ENCODE measurements at places on chromosomes 6 and 20. TPM values are rescaled to one million over a fixed set of nuclear protein-coding genes. Genes with fewer than 3 reads are reported as not detected.

OR2J3 gene
- total RNA-seq, result not detected

MRAP2 gene
- not detected for total RNA-seq

STMND1 gene
- not detected for total RNA-seq

GHRH gene
- not detected for total RNA-seq

PRELID3B gene
- 35.7 TPM for total RNA-seq

HLA-DRB5 gene
- total RNA-seq, result not detected

OXT gene
- total RNA-seq, result not detected

ANKEF1 gene
- total RNA-seq, result 0.53 TPM

Data from myometrial cell (primary cell).